ENCODE measurements at places on chromosomes 1 and 21. TPM values are rescaled to one million over a fixed set of nuclear protein-coding genes. Genes with fewer than 3 reads are reported as not detected.
A peak's percentile ranks its signal among the peaks of the same experiment; 100 is the strongest.

GRCh38 chr1:230350208-230350921 is 75.8 kb downstream of the PGBD5 start:
- peak; percentile 55 for DNase-seq
- H3K4me3 ChIP-seq: no peak overlapping the region
- no peaks in the 10 kb centered on the region for H3K36me3 ChIP-seq
- no peaks in the 10 kb centered on the region for H3K27me3 ChIP-seq

Gene NUP133
- total RNA-seq: 26.3 TPM

DNA sequence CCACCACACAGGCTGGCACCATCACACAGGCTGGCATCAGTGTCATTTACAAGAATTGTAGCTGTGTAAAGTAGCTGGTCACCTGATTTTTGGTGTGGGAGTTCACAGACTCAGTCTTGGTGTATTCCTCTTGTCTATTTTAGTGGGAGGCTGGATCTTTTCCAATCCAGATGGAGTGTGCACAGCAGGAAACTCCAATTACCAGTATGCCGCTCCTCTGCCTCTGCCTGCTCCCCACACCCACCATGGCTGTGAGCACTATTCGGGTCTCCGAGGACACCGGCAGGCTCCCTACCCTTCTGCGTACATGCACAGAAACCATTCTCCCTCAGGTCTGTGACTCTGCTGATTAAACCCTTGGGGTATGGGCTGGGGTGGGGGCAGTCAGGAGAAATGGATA is 24.2 kb downstream of the TBX19 start:
- DNase-seq: no peak
- H3K4me3 ChIP-seq: no peak overlapping the region
- no peaks in the 10 kb centered on the region for H3K4me1 ChIP-seq
- H3K27me3 ChIP-seq: no peaks in the 10 kb centered on the region
- no peak overlapping the region for H3K27ac ChIP-seq

DNA sequence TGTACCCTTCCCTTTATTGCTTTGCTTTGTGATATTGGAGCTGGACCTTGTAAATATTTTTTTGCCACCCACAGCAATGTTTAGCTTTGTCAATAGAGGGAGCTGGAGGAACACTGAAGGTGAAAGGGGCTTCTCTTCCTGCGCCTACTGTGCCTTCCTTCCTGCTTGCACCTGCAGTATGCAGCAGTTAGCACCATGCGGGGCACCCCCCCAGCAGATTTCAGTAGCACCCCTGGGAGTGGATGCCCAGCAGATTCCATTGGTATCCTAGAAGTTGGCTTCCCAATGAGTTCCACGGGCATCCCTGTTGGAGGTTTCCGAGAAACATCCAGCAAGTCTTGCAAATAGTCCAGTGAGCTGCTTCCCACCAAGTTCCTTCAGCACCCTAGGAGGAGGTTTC is 25.6 kb downstream of the S100A10 start:
- H3K4me1 ChIP-seq: no peaks in the 10 kb centered on the region
- no peaks in the 10 kb centered on the region for H3K27me3 ChIP-seq
- H3K4me3 ChIP-seq: no peak overlapping the region
- no peak overlapping the region for H3K27ac ChIP-seq
- DNase-seq: peak; percentile 25
- H3K36me3 ChIP-seq: no peaks in the 10 kb centered on the region

Gene SYPL2
- 11.3 TPM for total RNA-seq

Gene IQGAP3
- total RNA-seq: 0.42 TPM

GRCh38 chr1:18974606-18975005 is 18.1 kb upstream of the IFFO2 start:
- H3K27me3 ChIP-seq: no peaks in the 10 kb centered on the region
- no peak for DNase-seq
- H3K4me1 ChIP-seq: peaks cover 6% of the 10 kb centered on the region
- no peaks in the 10 kb centered on the region for H3K36me3 ChIP-seq

- H3K36me3 ChIP-seq: no peaks in the 10 kb centered on the region
- H3K4me3 ChIP-seq: no peak overlapping the region
These were observed 159.9 kb downstream of the ZBTB18 start for GRCh38 chr1:244210884-244211558.

Gene OR2T29
- total RNA-seq: not detected

- H3K36me3 ChIP-seq: no peaks in the 10 kb centered on the region
- DNase-seq: no peak
These were observed 89.2 kb upstream of the POU3F1 start for GRCh38 chr1:38135625-38136414.

- no peak overlapping the region for H3K27ac ChIP-seq
- H3K27me3 ChIP-seq: no peaks in the 10 kb centered on the region
- no peak overlapping the region for H3K4me3 ChIP-seq
- H3K4me1 ChIP-seq: no peaks in the 10 kb centered on the region
These were observed 109.1 kb downstream of the LMO4 start for GRCh38 chr1:87437663-87438295.

DNA sequence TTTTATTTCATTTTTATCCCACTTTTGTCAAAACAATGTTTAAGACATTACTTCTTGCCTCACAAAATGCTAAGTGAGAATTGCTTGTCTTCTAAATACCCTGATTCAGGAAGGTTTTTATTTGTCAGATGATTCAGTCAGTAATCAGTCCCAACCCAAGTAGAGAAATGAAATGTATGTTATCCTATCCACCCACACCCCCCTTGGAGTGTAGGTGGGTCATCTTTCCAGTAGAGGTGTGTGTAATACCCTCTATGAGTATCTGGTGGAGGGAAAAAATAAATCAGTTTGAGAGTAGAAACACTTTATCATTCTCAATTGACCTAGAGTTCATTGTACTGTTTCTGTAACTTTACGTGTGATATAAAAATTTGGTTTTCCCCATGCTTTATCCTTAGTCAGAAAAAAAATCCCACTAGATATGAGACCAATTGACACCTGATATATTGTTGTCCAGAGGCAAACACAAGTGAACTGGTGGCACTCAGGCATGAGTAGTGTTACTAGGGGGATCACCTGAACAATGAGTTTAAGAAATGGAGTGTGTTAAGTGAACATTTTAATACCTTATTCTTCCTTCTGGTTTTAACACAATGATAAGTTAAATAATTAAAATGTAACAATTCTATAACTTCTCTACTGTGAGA is 153.8 kb upstream of the C1orf105 start:
- H3K4me1 ChIP-seq: peaks cover 9% of the 10 kb centered on the region
- no peaks in the 10 kb centered on the region for H3K27me3 ChIP-seq
- H3K4me3 ChIP-seq: no peak overlapping the region
- no peak overlapping the region for H3K27ac ChIP-seq

DNA sequence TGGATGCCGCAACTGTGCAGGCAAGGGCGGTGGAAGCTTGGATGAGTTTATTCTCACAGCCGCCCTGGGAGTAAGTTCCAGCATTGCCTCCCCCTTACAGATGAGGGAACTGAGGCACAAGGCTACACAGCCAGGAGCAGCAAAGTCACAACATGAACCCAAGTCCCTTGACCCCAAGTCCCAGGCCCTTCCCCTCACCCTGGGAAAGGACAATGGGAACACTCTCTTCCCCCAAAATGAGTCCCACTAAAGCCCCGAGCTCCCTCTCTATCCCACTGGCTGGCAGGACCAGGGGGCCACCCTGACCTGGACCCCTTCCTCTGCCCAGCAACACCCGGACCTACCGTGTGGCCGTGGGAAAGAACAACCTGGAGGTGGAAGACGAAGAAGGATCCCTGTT is 3.9 kb downstream of the CTRC start:
- no peak for DNase-seq
- H3K27ac ChIP-seq: no peak overlapping the region
- no peaks in the 10 kb centered on the region for H3K4me1 ChIP-seq
- H3K36me3 ChIP-seq: no peaks in the 10 kb centered on the region
- H3K4me3 ChIP-seq: no peak overlapping the region

Gene FCRLA
- total RNA-seq: not detected

DNA sequence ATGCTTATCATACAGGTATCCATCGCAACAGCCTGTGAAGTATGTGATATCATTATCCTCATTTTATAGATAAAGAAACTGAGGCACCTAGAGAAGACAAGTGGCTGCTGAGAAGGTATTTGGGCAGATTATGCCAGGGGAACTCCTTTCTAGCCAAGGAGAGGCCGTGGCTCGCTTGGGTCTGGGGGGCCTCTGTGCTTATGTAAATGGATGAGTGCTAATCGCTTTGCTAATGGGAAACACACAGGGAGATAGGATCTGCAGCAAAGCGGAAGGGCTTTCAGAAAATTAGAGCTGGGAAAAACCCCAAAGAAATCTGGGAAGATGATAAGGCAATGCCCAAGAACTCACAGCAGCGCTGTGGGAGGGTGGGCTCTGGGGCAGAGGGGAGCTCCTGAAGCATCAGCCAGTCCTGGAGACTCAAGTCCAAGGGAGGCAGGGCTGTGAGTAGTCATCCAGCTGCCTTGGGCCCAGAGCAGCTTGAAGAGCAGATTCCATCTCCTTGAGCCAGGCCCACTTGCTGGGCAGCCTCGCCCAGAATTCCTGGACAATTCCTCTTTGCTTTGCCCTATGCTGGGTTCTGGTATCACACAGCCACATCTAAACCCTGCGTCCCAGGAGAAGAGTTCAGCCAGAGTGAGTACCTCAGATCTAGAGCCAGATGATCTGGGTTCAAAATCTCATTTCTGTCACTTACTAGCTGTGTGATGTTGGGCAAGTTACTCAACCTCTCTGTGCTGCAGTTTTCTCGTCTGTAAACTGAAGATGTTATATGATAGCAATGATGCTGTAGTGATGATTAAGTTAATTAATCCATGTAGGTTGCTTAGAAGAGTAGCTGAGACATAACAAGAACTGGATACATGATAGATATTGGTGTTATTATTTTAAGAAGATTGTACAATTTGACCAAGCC is 36.7 kb downstream of the FOXD2 start:
- H3K4me1 ChIP-seq: no peaks in the 10 kb centered on the region
- DNase-seq: no peak
- H3K4me3 ChIP-seq: no peak overlapping the region
- no peak overlapping the region for H3K27ac ChIP-seq
- no peaks in the 10 kb centered on the region for H3K36me3 ChIP-seq

GRCh38 chr21:33022828-33023573 is 2.7 kb upstream of the OLIG2 start:
- H3K27ac ChIP-seq: no peak overlapping the region
- no peaks in the 10 kb centered on the region for H3K36me3 ChIP-seq
- H3K4me3 ChIP-seq: no peak overlapping the region

- DNase-seq: no peak
- H3K4me1 ChIP-seq: no peaks in the 10 kb centered on the region
- H3K36me3 ChIP-seq: no peaks in the 10 kb centered on the region
- no peaks in the 10 kb centered on the region for H3K27me3 ChIP-seq
- H3K27ac ChIP-seq: no peak overlapping the region
- H3K4me3 ChIP-seq: no peak overlapping the region
These were observed 10.7 kb upstream of the OR2T34 start for GRCh38 chr1:248585266-248585665.

GRCh38 chr1:193338194-193338593 is 151.8 kb upstream of the B3GALT2 start:
- no peak overlapping the region for H3K4me3 ChIP-seq
- no peaks in the 10 kb centered on the region for H3K27me3 ChIP-seq
- H3K27ac ChIP-seq: no peak overlapping the region
- H3K4me1 ChIP-seq: no peaks in the 10 kb centered on the region

DNA sequence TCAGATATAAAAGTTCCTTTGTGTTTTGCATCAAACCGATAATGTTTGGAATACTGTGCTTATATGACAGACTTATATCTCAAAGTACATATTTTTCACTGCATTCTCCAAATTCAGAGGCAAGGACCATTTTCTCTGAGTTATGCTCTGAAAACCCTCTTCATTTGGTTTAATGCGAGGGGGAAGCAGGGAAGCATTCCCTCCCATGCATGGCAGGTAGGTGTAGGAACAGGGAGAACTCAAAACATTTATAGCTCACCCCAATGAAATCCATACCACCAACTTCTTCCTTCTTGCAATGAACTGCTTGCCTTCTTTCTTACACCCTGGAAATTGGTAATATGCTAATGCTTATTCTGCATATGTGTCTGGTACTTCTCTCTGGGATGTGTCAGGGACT is 10.7 kb upstream of the ERICH3 start:
- H3K4me3 ChIP-seq: no peak overlapping the region
- H3K27me3 ChIP-seq: no peaks in the 10 kb centered on the region
- H3K36me3 ChIP-seq: no peaks in the 10 kb centered on the region
- H3K4me1 ChIP-seq: no peaks in the 10 kb centered on the region

Gene ADAMTS5
- total RNA-seq: 10.8 TPM

GRCh38 chr1:111272081-111272480 is 18.6 kb upstream of the CHIA start:
- H3K36me3 ChIP-seq: no peaks in the 10 kb centered on the region
- peaks cover 4% of the 10 kb centered on the region for H3K4me1 ChIP-seq
- H3K27me3 ChIP-seq: peaks cover 21% of the 10 kb centered on the region
- no peak overlapping the region for H3K27ac ChIP-seq
- no peak overlapping the region for H3K4me3 ChIP-seq

GRCh38 chr21:14917762-14918161 is 147.0 kb downstream of the NRIP1 start:
- H3K36me3 ChIP-seq: no peaks in the 10 kb centered on the region
- H3K27me3 ChIP-seq: no peaks in the 10 kb centered on the region
- H3K4me3 ChIP-seq: no peak overlapping the region
- peaks cover 4% of the 10 kb centered on the region for H3K4me1 ChIP-seq
- no peak overlapping the region for H3K27ac ChIP-seq

All from heart left ventricle (tissue), 16 donors.